Upper lobe of left lung (tissue), 6 donors: ENCODE measurements at places on chromosomes 5 and 9. TPM values are rescaled to one million over a fixed set of nuclear protein-coding genes. Genes with fewer than 3 reads are reported as not detected.

- no peaks in the 10 kb centered on the region for H3K36me3 ChIP-seq
- peaks cover 9% of the 10 kb centered on the region for H3K4me1 ChIP-seq
- no peak overlapping the region for H3K27ac ChIP-seq
- no peaks in the 10 kb centered on the region for H3K27me3 ChIP-seq
Observed at GRCh38 chr9:35598866-35599590, 6.0 kb upstream of the TESK1 start.

- DNase-seq = peak; percentile 70
- H3K4me3 ChIP-seq = no peak overlapping the region
- no peaks in the 10 kb centered on the region for H3K27me3 ChIP-seq
Observed at GRCh38 chr9:116737152-116737546, 50.0 kb downstream of the TRIM32 start.

DNA sequence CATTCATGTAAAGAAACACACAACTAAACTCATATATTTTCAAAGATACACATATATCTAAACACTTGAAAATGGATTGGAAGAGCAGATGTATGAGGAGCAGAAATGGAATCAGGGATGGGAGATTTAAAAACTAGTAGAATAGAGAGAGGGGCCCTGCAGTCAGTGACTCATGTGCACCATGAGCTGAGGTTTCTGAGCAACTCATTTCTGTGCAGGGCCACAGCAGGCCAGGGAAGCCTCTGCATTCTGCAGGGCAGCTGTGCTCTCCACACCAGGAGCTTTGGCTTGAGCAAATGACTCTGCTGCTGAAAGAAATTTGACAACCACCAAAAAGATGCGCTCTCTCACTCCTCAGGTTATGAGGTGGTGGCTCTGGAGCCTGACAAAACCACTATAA, 27.1 kb downstream of the LHX6 start:
- no peaks in the 10 kb centered on the region for H3K27me3 ChIP-seq
- no peaks in the 10 kb centered on the region for H3K4me1 ChIP-seq
- H3K27ac ChIP-seq = no peak overlapping the region
- no peaks in the 10 kb centered on the region for H3K36me3 ChIP-seq

- peaks cover 58% of the 10 kb centered on the region for H3K36me3 ChIP-seq
- no peaks in the 10 kb centered on the region for H3K27me3 ChIP-seq
- H3K27ac ChIP-seq = peak overlapping the region; percentile 48
- H3K4me1 ChIP-seq = peaks cover 42% of the 10 kb centered on the region
- no peak overlapping the region for H3K4me3 ChIP-seq
- DNase-seq = peak; percentile 67
Observed at GRCh38 chr5:141524604-141525597, 36.0 kb downstream of the PCDHGC5 start.

DNA sequence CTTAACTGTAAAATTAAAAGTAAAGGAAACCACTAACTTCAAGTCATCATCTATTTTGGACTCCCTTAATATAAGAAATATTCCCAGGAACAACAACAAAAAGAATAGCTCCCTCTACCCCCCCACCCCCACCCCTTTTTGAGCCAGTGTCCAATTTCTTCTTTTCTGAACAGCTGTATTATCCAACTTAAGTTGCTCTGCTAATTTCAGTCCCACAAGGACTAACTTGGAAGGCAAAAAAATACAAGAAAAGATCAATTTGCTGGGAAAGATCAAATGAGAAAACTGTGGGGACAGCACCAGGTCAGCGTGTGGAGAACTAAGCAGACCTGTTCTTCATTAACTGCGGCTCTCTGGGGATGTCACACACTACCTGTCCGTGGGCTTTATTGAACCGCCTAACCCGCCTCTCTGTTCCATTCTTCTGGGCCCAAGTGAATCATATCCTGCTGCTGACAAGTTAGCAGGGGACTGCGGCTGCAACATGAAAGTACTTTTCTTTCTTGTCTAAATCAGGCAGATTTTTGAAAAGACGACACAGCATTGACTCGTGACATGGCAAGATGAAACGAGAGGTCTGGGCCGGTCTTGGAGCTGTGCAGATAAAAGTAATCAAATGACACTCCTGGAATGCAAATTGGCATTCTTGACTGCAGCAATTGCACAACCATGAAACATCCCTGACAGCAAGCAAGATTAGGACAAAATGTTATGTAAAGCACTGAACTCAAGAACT, 2.7 kb downstream of the BNC2 start:
- DNase-seq = no peak
- H3K27me3 ChIP-seq = peaks cover 6% of the 10 kb centered on the region
- H3K4me1 ChIP-seq = peaks cover 25% of the 10 kb centered on the region

Gene MSMP
- 2.8 TPM for total RNA-seq
